ENCODE measurements at places on chromosomes 1 and 21.

DNA sequence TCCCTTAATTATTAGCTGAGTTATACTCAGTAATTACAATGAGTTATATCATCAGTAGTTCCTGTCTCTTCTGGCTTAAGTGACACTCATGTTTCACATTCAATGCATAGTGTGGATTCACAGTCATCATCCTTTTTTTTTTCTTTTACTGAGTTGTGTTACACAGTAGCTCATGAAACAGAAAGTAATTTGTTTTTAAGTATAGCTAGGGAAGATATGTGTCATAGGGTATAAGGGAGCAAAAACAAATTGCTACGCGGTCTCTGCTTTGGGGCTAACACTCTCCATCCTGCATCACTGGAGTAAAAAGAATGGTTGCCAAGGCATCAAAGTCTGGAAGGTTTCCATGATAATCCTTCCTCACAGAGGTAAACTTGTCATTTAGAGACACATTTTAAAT, 971.7 kb upstream of the NCAM2 start:
- no peak for DNase-seq

GRCh38 chr21:32782698-32783097, 11.1 kb upstream of the PAXBP1 start:
- peak; percentile 37 for DNase-seq

DNA sequence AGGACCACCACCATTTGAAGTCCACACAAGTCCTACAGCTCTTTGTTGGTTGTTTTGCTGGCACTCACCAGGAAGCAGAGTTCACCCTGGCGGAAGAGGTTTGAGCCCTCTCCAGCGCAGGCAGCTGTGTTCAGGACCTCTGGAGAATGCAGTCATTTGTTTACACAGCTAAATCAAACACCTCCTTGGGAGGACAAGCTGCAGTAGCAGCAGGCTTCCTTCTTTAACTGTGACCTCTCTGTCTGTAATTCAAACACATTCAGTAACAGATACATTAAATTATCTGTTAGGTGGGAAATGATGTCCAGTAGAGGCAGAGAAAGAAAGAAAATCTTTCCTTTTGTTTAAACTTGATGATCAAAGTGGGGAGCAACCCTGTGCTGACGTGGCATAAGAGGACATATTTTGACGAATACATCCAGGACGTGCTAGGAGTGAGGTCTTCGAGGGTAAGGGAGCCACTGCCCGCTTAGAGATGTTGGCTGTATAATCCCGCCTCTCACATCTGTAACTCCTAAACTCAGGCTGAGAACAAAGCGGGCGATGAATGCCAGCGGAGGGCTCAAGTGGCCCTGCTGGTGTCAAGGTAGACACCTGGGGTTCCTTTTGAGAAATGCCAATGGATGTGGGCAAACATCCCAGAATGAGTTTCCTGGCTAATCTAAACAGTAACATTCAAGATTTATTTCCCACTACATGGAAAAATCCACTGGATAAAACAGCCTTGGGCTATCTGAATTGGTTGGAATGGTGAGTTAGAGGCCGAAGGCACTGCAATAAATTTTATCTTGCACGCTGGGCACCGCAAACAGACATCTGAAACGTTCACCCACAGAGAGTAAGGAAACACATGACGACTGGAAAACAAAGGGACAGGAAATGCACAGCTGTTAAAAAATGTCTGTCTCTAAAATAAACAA, 51.7 kb downstream of the ABCA4 start:
- DNase-seq: no peak

GRCh38 chr1:220680085-220680687, 10.0 kb upstream of the C1orf115 start:
- peak; percentile 10 for DNase-seq

GRCh38 chr1:5717031-5717682, 275.1 kb downstream of the NPHP4 start:
- no peak for DNase-seq

- DNase-seq: no peak
Observed at GRCh38 chr21:32994305-32994704, 31.4 kb upstream of the OLIG2 start.

DNA sequence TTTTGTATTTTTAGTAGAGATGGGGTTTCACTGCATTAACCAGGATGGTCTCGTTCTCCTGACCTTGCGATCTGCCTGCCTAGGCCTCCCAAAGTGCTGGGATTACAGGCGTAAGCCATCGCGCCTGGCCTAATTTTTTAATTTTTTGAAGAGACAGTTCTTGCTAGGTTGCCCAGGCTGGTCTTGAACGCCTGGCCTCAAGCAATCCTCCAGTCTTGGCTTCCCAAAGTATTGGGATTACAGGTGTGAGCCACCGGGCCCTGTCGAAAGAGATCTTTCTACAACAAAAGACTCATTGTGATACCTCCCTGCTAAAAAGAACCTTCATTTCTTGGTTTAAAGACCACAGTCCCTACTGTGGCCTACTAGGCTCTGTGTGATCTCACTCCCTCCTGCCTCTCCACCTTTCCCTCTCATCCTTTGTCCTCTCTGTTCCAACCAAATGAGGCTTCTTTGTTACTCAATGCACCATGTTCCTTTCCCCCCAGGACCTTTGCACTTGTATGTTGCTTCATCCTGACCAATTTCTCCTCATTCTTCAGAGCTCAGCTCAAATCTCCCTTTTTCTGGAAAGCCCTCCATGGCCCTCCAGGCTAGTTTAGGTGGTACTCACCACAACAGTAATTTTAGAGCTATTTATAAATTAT, 1.5 kb upstream of the GPX7 start:
- DNase-seq: no peak

DNA sequence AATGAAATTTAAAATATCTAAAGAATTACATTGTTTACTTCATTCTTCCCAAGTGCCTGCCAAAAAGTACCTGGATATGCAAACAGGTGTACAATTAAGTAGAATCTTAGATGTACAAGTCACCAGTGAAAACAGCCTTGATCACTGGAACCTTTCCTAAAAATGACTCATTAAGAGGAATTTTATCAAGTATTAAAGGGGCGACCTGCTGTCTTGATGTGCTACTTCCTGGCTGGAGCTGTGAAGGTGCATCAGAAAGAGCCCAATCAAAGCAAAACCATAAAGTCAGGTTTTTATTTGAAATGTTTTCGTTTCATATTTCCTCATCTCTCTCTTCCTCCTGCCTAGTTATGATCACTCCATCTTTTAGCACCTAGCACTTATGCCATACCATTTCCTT, 33.4 kb downstream of the IFI44 start:
- DNase-seq: no peak

- DNase-seq: no peak
Observed at GRCh38 chr1:227790868-227791267, 24.6 kb upstream of the PRSS38 start.

DNA sequence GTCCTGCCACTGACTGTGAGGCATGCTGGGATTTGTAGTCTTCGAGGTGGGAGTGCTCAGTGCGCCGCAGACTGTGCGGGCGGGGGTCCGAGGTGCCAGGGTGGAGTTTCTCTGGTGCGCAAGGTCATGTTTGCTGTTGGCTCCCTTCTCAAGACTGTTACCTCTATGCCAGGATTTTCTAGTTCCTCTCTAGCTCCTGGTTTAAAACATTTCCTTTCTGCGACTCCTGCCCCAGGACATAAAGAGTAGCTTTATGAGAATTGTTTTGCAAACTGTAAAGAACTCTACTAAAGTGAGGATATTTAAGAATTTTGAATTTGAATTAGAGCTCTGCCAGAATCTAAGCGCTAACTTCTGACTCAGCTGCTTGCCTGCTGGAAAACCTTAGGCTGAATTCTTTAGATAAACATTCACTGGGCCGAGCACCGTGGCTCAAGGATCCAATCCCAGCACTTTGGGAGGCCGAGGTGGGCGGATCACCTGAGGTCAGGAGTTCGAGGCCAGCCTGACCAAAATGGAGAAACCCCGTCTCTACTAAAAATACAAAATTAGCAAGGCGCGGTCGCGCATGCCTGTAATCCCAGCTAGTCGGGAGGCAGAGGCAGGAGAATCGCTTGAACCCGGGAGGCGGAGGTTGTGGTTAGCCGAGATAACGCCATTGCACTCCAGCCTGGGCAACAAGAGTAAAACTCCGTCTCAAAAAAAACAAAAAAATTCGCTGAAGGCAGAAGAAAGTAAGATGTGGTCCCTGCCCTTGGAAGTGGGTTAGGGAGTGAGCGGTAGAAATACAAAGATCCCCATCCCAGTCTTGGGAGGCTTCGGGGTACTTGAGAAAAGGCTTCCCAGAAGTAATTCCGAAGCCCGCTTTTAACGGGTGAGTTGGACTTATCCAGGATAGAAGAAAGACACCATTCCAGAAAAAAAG, 992 bp upstream of the USP48 start:
- DNase-seq: no peak

- DNase-seq: no peak
Observed at GRCh38 chr1:107196973-107197562, 56.2 kb downstream of the NTNG1 start.

- DNase-seq: peak; percentile 25
Observed at GRCh38 chr1:98704474-98704873, 43.0 kb downstream of the SNX7 start.

- no peak for DNase-seq
Observed at GRCh38 chr1:15028616-15029015, 124.9 kb upstream of the TMEM51 start.

GRCh38 chr1:79224537-79224936, 218.0 kb upstream of the ADGRL4 start:
- no peak for DNase-seq

DNA sequence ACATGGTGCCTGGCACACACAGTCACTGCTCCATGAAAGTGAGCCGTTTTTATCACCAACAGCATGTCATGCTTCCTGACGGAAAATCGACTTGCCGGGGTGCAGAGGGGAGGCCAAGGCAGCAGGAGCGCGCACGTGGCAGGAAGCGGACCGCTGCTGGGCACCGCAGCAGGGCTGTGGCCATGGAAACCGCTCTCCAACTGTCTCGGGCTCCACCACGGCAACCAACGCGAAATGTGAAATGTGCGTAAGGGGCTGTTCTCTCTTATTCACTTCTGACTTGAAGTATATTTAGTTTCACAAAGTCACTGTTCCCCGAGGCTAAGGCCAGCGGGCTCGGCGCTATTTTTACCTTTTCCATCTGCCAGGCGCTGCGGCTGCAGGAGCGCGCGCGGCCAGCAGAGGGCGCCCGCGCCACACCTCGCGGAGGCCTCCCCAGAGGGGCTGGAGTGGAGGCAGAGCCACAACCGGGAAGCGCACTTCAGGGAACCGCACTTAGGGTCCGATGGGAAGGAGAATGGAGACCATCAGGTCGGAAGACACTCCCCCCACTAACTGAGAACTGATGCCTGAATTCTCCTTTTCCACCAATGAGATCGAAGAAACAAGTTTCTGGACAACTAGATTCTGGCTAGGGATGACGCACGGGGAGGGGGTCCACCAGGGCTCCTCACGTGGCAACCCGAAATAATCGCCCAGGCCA, 19.7 kb downstream of the RCC2 start:
- DNase-seq: peak; percentile 39

DNA sequence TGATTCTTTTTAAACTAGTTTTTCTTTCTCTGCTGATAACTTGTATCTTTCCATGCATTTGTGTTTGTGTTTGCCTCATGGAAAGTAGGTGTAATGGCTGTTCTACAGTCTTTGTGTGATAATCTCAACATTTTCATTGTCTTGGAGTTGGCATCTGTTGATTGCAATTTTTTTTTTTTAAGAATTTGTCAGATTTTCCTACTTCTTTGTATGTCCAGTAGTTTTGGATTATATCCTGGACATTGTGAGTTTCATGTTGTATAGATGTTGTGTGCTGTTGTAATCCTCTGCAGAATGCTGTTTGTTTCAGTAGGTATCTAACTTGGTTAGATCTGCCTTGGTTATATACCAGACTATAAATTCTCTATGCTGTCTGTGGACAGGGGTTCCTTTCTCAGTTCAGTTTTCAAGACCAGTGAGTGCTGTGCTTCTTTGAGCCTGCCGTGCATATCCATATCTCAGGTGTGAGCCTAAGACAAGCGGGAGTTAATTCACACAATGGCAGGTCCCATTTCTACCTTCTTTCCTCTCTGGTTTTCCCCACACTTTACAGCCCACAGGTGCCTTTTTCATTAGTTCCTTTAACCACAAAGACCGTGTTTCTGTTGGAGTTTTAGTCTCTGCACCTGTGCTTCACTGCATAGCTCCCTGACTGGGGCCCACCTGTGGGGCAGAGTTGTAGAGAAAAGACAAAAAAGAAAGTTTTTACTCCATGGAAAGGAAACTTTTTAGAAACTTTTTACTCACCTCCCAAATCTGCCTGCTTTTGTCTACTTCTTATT, 69.9 kb downstream of the ITSN1 start:
- DNase-seq: no peak

DNA sequence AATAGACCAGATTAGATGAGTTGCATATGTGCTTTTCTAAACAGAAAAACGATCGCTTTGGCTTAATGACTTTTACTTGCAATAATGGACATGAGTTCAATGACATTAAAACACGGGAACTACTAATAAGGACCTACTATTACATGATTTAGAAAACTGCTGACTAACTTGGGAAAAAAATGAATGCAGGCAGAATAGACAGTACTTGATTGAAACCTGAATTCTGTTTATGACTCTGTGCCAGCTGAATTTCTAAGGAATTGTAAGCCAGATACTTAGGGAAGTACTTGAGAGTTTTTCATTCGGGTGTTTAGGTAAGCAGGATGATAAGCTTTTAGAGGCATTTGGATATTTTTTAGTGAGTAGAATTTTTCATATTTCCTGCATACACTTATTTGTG, 12.0 kb downstream of the ADGRL2 start:
- no peak for DNase-seq

GRCh38 chr1:103365860-103366569, 159.5 kb upstream of the RNPC3 start:
- DNase-seq: no peak

DNA sequence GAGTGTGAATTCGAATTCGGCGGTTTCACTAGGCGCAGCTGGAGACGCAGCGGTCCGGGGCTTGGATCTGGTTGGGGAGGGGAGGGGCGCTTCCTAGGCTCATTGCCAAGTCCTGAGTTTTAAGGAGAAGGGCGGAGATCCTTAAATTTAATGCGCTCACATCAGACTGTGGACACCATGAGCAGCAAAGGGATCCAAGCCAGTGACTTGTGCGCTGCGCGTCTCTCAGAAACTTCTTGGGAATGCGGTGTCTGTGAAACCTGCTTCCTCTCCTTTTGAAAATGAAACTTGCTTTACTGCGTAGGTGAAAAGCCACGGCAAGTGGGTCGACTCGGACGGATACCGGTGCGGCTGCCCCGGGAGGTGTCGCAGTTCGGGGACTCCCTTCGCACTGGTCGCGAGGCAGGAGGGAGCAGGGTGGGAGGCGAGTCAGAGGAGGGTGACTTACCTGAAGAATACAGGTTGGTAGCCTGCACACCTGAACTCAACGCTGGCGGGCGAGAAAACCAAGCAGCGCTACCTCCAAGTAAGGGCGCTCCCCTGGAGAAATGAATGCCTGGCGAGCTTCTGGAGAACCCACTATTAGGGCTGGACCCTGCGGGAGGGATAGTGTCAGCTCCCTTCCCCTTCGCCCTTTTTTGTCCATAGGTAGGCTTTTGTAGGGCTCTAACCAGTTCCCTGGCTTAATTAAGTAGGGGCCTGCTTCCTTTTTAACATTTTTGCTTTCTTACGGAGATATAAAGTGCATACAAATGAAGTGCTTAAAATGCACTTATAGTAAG, 992 bp downstream of the TENT5C start:
- DNase-seq: no peak
